NCI-H187 treated with DMSO at 0.1 percent for 48 hours (cell line): ENCODE measurements at places on chromosomes 6 and 20.

GRCh38 chr6:3046295-3046694 lies 22.0 kb upstream of the RIPK1 start:
- no peak for DNase-seq

- no peak for DNase-seq
These were observed 25.4 kb downstream of the HLA-F start for GRCh38 chr6:29748391-29749307.

DNA sequence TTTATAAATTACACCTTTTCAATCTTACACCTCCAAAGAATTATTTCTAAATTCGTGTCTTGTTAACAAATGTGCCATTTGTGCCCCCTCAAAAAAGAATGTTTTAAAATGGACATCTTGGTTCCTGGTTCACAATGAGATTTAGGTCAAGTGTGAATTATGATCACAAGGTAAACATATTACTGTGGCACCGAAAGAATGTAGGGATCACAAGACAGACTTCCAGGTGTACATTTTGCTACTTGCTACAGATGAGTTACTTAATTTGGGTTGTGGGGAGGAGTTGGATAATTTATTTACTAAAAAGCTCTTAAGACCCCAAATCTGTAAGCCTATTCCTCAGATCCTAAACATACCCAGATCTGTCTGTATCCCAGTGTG lies 25.0 kb upstream of the ADTRP start:
- DNase-seq, result no peak

DNA sequence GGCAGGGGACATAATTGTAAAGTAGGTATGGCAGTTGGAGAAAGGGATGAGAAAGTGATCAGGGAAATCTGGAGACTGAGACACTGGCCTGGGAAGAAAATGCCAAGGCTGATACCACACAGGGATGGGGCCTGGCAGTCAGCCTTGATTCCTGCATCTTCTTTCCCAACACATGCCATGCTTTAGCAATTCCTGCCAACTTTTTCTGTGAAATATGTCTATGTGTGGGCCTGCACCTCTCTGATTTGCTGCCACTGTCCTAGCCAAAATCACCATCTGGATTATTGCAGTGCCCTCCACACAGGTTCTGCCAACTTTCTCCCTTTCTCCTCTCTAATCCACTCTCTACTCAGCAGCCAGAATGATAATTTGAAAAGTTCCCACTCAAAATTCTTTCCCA lies 759.8 kb upstream of the CITED2 start:
- no peak for DNase-seq

DNA sequence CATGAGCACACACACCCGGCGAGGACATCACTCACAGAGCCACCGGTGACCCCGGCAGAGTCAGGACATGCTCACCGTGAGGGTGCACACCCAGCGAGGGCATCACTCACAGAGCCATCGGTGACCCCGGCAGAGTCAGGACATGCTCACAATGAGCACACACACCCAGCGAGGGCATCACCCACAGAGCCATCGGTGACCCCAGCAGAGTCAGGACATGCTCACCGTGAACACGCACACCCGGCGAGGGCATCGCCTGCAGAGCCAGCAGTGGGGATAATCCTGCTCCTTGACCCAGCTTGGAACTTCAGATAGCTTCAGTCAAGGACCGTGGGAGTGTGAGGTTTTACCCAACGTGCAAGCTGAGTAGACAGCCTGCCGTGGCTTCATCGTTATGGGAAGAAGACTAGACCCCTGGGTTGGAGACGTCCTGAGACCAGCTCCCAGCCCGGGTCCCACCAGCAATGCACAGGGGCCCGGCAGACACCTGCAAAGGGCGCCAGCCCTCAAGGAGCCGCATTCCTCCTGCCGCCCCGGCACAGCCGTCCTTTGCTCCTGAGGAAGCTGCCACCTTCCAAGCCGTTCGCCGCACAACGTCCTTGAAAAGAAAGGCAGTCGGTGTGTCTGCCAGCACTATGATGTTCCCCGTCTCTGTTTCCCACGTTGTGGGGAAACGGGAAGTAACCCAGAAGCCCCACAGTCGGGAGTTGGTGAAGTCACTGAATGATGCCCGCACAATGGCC lies 192.3 kb downstream of the DLL1 start:
- DNase-seq, result no peak

DNA sequence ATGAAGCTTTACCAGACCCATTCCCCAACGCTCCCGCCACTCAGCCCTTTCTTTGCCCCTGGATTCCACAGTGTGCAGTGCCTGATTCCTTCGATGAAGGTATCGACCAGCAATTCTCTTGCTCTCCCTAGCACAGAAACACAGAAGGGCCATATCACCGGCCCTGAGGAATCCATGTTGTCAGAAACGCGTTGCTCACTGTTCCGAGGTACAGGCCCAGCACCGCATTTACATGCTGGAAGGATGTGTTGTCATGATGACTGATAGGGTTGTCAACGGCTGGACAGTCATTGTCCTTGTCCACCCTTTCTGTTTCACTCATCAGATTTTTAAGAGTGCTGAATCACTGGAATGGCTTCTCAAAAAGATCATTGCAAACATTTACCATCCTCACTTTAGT lies 57.2 kb upstream of the GPR6 start:
- no peak for DNase-seq

DNA sequence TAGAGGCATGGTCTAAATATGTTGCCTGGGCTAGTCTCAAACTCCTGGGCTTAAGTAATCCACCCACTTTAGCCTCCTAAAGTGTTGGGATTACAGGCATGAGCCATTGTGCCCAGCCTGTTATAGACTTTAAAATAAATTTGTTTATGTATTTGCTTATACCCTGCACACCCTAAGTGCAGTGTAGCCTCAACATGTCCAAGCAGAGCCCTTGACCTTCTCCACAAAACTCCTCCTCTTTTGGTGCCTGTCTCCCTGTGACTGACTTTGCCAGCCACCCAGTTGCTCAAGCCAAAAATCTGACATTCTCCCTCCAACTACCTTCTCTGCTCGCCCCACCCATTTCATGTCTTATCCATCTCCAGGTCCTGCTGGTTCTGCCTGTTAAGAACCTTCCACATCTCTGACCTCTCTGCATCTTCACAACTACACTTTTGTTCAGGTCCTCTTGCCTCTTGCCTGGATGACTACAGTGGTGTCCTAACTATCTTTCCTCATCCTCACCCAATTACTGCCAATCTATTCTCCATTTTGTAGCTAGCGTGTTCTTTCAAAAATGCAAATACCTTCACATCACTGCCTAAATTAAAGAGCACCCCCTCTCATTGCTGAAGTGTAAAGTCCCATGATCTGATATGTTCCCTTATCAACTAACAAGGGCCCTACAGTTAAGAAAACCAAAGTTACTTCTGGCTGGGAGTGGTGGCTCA lies 11.2 kb upstream of the KIFC1 start:
- no peak for DNase-seq

DNA sequence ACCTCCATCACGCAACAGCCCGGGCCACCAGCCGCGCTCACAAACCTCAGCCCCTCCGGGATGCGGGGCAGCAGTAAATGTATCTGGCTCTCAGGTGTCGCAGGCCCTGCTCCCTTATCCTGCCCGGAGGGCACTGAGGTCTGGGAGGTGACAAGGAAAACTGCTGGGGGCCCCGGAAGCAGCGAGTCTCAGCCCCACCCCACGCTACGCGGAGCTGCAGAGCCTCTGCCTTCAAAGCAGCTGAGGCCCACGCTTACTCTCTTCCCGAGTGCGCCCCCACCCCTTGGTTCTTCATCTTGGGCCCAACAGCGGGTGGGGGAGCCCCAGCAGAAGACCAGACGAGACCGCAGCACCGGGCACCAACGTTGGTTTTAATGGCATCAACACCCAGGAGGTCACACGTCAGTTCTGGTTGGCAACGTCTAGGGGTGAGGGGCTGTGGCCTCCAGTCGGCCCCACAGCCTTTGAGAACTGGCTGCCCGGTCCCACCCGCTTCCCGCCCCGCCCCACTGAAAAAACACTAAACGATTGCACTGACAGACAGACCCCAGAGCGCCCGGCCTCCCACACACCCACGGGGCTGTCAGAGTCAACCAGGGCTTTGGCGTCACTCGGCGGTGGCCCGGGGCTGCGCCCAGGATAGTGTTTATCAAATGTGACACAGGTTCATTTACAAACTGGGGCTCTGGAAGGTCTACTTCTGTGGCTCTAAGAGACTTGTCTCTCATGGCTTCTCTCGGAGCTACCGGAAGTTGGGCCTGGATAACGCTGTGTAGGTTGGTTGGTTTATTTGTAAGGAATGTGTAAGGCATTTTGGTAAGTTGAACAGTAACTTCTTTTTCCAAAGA lies 43.7 kb downstream of the DSTN start:
- no peak for DNase-seq

DNA sequence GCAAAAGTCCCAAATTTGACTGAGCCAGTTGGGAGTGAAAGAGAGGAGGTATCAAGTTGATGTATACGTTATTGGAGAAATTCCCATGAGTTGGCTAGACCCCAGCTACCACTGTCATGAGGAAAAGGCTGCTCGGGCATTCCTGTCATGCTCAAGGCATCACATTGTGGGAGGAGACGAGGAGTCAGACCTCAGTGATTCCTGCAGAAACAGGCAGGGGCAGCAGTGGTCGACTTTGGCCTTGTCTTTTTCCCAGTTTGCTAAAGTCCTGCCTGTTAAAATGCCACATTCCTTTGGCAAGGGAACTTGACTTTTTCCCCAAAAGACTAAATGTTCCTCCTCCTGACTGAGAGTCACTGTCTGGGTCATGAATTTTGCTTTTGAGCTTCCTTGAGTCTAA lies 295.5 kb upstream of the HS3ST5 start:
- DNase-seq, result no peak

- no peak for DNase-seq
These were observed 133.8 kb downstream of the ARID1B start for GRCh38 chr6:156910938-156911337.

GRCh38 chr6:3324262-3324942 lies 65.7 kb downstream of the PSMG4 start:
- DNase-seq, result no peak

DNA sequence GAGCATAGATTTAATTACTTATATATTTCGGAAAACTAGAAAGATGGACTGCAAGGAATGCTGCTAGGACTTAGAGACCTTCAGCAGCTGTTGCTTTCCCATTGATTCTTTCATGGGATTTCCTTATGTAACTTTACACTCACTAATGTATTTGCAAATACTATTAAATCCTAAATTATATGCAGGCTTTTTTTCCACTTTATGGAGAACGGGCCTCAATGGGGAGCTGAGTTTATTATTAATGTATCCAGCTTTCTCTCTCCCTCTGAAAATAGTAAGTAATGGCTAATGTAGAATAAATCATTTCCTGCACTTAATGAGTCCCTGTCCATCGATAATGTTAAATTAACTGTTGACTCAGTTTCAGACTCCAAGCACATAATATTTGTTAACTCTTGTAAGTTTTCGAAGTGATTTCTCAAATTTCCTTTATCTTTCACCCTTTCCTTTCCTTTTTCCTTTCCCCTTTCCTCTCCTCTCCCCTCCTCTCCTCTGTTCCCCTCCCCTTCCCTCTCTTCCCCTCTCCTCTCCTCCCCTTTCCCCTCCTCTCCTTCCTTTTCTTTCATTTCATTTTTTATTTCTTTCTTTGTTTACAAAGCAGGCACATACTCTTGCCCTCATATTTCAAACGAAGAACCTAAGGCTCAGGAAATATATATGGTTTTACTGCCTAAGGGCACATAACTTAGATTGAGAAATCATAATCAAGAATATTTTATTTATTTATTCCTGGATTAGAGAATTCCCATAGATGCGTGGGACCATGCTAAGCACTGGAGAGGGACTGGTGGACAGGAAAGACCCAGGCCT lies 503.6 kb downstream of the MMUT start:
- no peak for DNase-seq

GRCh38 chr6:98514796-98515195 lies 319.6 kb upstream of the POU3F2 start:
- peak; percentile 92 for DNase-seq

DNA sequence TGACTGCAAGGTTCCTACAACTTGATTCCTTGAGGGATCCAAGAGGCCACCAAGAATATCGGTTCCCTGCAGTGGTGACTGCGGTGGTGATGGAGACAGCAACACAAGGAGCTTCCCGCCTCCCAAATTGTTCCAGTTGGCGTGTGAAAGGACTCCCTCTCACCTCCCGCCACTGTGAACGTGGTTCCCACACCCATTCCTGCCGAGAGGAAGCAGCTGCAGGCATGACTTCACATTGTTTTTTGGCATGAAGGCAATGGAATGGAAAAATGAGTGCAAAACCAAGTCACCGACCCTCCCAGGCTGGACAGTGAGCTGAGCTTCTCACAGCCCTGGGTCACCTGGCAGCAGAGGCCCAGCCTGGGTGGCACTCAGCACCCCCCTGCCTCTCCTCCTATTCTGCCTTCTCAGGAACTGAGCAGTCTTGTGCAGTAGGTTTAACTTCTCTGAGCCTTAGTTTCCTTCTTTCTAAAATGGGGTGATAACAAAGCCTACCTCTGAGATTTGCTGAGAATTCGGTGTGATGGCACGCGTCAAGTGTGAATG lies 75.0 kb downstream of the CNKSR3 start:
- DNase-seq, result no peak

DNA sequence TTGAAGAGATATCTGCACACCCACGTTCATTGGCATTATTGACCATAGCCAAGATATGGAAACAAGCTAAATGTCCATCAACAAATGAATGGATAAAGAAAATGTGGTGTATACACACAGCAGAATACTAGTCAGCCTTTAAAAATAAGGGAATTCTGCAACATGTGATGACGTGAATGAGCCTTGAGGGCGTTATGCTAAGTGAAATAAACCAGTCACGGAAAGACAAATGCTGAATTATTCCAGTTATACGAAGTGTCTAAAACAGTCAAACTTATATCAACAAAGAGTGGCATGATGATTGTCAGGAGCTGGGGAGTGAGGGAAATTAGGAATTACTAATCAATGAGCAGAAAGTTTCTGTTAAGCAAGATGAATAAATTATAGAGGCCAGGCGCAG lies 8.4 kb upstream of the DEFB121 start:
- DNase-seq, result no peak

GRCh38 chr6:42365021-42365420 lies 86.7 kb downstream of the TRERF1 start:
- no peak for DNase-seq

DNA sequence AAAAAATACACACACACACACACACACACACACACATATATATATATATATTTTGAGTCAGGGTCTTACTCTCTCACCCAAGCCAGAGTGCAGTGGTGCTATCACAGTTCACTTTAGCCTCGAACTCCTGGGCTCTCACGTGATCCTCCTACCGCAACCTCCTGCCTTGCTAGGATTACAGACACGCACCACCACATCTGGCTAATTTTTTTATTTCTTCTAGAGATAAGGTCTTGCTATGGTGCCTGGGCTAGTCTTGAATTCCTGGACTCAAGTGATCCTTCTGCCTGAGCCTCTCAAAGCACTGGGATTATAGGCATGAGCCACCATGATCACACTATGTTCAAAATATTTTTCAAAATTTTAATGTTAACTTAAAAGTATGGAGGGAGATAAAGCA lies 43.5 kb downstream of the NUP153 start:
- DNase-seq, result no peak

- DNase-seq, result no peak
These were observed 6.4 kb upstream of the GMNN start for GRCh38 chr6:24768361-24768760.

GRCh38 chr6:91088515-91088914 lies 501.6 kb upstream of the MAP3K7 start:
- DNase-seq, result no peak
